ENCODE measurements at places on chromosomes 4 and X. TPM values are rescaled to one million over a fixed set of nuclear protein-coding genes. Genes with fewer than 3 reads are reported as not detected.

PABPC4L gene
- 0.88 TPM for total RNA-seq

GLOD5 gene
- not detected for total RNA-seq

GRCh38 chr4:113404167-113404571 lies 354.7 kb downstream of the ANK2 start:
- no peaks in the 10 kb centered on the region for H3K27me3 ChIP-seq
- H3K36me3 ChIP-seq, result no peaks in the 10 kb centered on the region
- H3K27ac ChIP-seq, result no peak overlapping the region
- no peaks in the 10 kb centered on the region for H3K4me1 ChIP-seq

CYBB gene
- 0.31 TPM for total RNA-seq

DNA sequence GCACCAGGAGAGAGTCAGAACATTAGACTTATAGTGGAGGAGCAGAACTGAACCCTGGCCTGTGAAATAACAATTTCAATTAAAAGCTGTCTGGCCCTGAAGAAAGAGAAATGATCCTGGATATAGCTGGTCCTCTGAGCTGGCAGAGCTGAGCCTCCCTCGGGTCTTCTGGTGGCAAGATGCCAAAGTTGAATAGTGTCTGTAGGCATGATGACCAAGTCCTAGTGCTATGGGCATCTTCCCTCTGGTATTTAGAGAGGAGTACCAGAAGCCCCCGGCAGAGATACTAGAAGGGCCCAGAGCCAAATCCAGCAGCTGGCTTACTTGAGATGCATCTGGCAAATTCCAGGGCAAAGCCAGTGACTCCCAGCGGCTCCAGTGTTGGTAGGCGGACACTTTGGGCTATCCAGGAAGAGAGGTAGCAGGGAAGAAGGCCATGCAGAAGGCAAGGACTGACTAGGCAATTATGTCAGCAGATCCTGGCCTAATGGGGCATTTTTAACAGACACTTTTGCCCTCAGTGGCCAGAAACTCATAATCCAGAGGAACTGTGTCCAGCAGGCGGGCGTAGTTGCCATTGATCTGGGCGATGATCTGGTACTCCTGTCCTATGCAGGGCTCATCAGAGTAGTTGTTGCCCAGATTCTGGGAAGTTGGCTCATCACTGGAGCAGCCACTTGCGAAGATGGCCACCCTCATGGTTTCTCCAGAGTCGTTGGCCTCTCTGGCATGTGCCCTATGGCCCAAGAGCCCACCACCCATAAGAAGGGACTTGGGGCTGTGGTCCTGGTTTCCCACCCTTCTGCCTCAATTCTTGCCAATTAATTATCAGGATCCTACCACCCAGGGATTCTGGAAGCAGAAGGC lies 17.9 kb downstream of the VSIG4 start:
- H3K4me1 ChIP-seq, result no peaks in the 10 kb centered on the region
- H3K27ac ChIP-seq, result no peak overlapping the region
- H3K4me3 ChIP-seq, result no peak overlapping the region
- DNase-seq, result no peak

MAGED4B gene
- total RNA-seq, result not detected

DNA sequence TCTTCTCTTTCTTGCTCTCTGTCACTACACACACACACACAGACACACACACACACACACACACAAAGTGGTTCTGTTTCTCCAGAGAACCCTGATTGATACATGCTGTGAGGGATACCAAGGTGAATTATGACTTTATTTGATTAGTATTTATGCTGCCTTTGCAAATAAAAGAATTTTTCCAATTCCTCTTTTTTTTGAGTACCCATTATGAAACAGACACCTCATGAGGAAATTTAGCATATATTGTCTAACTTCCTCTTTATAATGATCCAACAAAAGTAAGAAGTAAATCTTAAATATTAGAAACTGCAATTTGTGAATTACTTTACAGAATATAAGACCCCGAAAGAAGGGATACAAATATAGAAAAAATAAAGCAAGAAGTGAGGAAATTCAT lies 14.3 kb upstream of the RAB28 start:
- no peaks in the 10 kb centered on the region for H3K4me1 ChIP-seq
- H3K4me3 ChIP-seq, result no peak overlapping the region
- H3K36me3 ChIP-seq, result no peaks in the 10 kb centered on the region
- H3K27me3 ChIP-seq, result no peaks in the 10 kb centered on the region
- no peak overlapping the region for H3K27ac ChIP-seq
- DNase-seq, result no peak

- peaks cover 6% of the 10 kb centered on the region for H3K36me3 ChIP-seq
- DNase-seq, result peak; percentile 65
- H3K27me3 ChIP-seq, result no peaks in the 10 kb centered on the region
These were observed 110.3 kb upstream of the MAP3K15 start for GRCh38 chrX:19625612-19626011.

CCNA2 gene
- total RNA-seq, result 61.9 TPM

DNA sequence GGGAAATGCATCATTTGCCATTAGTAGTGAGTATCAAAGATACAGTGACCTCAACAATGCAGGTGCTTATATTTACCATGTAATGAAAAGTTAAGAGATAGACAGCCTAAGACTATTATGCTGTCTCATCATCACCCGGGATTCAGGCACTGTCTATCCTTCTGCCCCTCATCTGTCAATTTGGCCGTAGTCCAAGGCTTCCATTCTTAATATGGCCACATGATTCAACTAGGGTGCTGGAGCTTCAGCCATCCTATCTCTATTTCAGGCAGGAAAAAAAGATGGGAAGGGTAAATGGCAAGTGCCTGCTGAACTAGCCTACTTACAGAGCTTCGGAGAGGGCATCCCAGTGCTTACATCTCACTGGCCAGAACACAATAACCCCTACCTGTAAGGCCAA lies 196.7 kb upstream of the LNX1 start:
- H3K27me3 ChIP-seq, result no peaks in the 10 kb centered on the region
- H3K4me1 ChIP-seq, result no peaks in the 10 kb centered on the region
- no peak overlapping the region for H3K4me3 ChIP-seq
- no peaks in the 10 kb centered on the region for H3K36me3 ChIP-seq
- no peak for DNase-seq

DNA sequence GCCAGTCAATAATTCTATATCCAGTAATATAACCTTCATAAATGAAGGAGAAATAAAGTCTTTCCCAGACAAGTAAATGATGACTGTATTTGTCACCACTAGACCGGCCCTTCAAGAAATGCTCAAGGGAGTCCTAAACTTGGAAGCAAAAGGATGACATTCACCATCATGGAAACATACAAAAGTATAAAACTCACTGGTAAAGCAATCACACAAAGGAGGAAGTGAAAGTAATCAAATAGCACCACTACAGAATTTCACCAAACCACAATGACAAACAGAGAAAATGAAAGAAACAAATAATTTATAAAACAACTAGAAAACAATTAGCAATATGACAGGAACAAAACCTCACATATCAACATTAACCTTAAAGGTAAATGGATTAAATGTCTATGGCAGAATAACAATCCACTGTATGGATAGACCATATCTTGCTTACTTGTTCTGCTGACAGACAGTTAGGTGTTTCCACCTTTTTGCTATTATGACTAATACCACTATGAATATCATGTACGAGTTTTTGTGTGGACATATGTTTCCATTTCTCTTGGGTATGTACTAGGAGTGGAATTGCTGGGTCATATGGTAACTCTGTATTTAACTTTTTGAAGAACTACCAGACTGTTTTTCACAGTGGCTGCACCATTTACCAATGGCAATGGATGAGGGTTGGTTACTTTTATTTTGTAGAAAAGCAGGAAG lies 44.9 kb downstream of the NAT8L start:
- DNase-seq, result no peak
- no peak overlapping the region for H3K4me3 ChIP-seq
- H3K4me1 ChIP-seq, result no peaks in the 10 kb centered on the region
- H3K36me3 ChIP-seq, result no peaks in the 10 kb centered on the region

DNA sequence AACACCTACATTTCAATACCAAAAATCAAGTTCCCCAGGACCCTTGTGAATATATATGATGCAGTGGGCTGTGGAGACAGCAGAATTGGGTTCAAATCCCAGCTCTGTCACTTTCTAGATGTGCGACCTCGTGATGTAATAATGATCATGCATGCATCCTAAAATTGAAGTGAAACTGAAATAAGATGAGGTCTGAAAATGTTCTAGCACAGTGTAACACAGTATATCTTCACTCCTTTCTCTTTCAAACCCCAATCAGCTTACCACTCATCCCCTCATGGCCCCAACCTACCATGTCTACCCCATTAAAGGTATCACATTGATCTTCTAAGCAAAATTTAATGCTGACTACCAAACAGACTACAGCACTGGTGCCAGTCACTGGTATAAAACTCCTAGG lies 69.9 kb upstream of the BRS3 start:
- no peak for DNase-seq
- H3K4me3 ChIP-seq, result no peak overlapping the region
- no peaks in the 10 kb centered on the region for H3K4me1 ChIP-seq
- no peaks in the 10 kb centered on the region for H3K36me3 ChIP-seq
- H3K27me3 ChIP-seq, result no peaks in the 10 kb centered on the region
- no peak overlapping the region for H3K27ac ChIP-seq
